ENCODE measurements at places on chromosomes 1 and 21. TPM values are rescaled to one million over a fixed set of nuclear protein-coding genes. Genes with fewer than 3 reads are reported as not detected.

ASPM gene
- total RNA-seq: 2.0 TPM

SLFNL1 gene
- 0.66 TPM for total RNA-seq

SH2D2A gene
- not detected for total RNA-seq

FCAMR gene
- total RNA-seq: not detected

RASSF5 gene
- total RNA-seq: 2.8 TPM

OR2T2 gene
- total RNA-seq: not detected

ACTN2 gene
- under 0.01 TPM for total RNA-seq

CLCA2 gene
- total RNA-seq: 2.9 TPM

SLC25A33 gene
- total RNA-seq: 3.5 TPM
